ENCODE measurements at places on chromosomes 11 and 22.

DNA sequence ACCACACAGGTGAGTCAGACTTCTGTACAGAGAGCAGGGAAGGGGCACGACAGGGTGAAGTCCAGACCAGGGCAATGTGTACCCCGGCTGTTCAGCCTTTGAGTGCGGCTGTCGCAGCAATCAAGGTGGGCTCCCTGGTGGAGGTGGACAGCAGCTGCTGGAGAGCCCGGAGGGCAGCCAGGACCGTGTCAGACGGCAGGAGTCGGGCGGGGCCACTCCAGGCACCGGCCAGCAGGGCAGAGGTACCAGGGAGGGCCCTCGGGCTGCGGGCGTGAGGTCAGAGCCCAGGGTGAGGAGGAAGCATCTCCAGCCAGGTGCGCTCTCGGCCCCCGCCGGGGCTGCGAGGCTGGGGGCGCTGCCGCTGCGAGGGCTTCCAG is 802 bp upstream of the PIM3 start:
- no peak for DNase-seq

DNA sequence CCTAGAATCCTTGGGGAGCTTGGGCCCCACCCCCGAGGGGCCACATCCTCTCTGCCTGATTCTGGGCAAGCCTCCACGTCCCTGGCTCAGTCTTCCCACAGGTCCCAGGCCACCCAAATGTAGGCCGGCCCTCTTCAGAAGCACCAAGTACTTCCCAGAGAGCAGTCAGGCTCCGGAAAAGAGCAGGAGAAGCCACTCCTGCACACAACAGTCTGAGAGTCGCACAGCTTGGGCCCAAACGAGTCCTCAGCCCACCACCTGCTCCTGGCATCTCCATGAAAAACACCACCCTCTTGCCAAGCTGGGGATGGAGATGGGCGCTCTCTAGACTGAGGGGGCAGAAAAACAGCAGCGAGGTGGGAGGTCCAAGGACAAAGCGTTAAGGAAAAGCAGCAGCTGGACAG is 15.4 kb downstream of the EHD1 start:
- DNase-seq, result no peak

DNA sequence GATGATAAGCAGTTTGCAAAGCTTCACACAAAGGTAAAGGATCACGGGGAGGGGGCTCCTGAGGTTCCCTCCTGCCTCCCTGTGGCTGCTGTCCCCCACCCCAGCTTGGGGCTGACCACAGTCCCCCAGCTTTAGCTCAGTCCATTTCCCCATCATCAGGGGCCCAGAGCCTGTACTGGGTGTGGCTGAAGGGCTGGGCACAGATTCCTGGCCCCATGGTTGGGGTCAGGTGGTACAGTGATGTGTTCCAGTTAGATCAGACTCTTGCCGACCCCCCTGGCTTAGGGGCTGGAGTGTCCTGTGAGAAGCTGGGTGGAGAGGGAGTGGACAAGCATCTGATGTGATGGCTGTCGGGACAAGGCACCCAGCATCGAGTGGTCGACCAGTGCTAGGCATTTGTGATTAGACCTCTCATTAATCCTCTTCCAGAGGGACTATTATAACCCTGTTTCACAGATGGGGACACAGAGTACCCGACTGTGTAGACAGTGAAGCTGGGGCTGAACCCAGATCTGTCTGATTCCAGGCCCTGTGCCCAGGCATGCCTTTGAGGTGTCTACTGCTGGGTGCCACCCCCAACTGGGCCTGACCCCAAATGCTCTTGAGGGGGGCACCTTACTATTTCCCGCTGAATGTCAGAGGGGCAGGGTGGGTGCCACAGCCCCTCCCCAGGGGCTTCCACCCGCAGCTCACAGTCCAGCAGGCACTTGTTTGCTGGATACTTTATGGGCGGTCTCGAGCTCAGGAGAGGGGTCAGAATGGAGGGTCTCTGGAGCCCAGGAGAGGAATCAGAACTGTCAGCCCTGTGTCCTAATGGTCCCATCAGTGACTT is 4.3 kb downstream of the SHANK3 start:
- DNase-seq, result no peak

GRCh38 chr11:66224226-66224855 is 44.1 kb upstream of the RAB1B start:
- DNase-seq, result no peak

GRCh38 chr22:36423461-36424404 is 36.0 kb upstream of the MYH9 start:
- no peak for DNase-seq

DNA sequence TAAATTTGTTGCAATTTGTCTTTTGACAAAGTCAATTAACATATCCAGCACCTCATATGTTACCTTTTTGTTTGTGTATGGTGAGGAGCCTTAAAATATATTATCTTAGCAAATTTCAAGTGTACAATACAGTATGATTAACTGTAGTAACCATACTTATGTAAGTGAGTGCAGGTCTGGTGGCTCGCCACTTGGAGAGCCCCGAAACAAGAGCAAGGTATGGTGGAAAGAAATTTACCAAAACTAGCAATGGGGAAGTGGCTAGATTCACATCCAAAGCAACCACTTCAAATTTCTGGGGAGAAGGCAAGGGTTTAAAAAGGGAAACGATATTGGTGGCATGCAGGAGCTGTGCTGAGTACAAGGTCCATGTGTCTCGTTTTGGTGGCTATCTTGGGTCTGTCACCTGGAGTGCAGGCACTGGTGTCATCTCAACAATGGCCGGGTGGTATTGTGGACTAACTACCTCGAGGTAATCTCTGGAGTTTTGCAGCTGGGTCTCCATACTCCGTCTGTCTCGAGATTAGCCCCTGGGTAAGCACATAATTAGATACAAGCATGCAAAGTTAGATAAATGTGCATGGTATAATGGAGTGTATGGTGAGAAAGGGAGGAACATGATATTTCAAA is 8.2 kb upstream of the FNBP4 start:
- DNase-seq, result no peak

- no peak for DNase-seq
Measured at GRCh38 chr11:47233051-47233450, 15.6 kb downstream of the ACP2 start.

DNA sequence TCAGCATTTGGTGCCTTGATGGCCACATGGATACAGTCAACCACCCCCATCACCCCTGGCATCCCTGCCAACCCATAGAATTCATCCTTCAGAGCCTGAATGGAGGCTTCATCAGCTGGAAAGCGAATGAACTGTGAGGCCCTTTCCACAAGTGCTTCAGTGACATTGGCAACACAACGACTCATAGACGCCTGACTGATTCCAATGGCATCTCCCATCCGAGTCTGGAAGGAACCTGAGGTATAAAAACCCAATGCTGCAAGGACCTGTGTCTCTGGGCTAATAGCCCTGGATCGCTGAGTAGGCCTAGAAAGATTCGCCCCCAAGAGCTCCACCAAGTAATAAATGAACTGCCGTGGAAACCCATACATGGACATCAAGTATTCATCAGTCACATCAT is 1.3 kb downstream of the HARBI1 start:
- no peak for DNase-seq

- no peak for DNase-seq
Measured at GRCh38 chr11:41775296-41775695, 315.8 kb upstream of the LRRC4C start.

All from CD4-positive, alpha-beta T cell (primary cell).